ENCODE measurements at places on chromosomes 6 and 20. TPM values are rescaled to one million over a fixed set of nuclear protein-coding genes. Genes with fewer than 3 reads are reported as not detected.

The UTRN gene
- 162 TPM for polyA plus RNA-seq

The KCNK5 gene
- 9.6 TPM for polyA plus RNA-seq

The FGD2 gene
- polyA plus RNA-seq, result 2.5 TPM

The KHDRBS2 gene
- 3.0 TPM for polyA plus RNA-seq

The IRF4 gene
- 0.18 TPM for polyA plus RNA-seq

The MAP7 gene
- polyA plus RNA-seq, result 35.3 TPM

The SLC52A3 gene
- polyA plus RNA-seq, result 4.0 TPM

The SGK2 gene
- polyA plus RNA-seq, result 73.0 TPM

The MSH5 gene
- 62.2 TPM for polyA plus RNA-seq

The BMP2 gene
- polyA plus RNA-seq, result 19.4 TPM

The EYS gene
- 0.96 TPM for polyA plus RNA-seq

The LY6G6C gene
- 1.1 TPM for polyA plus RNA-seq

The IMPG1 gene
- polyA plus RNA-seq, result 5.2 TPM

The CTCFL gene
- 2.8 TPM for polyA plus RNA-seq

The ATXN1 gene
- polyA plus RNA-seq, result 23.6 TPM

The CFB gene
- polyA plus RNA-seq, result 10.7 TPM

The ARMC12 gene
- polyA plus RNA-seq, result 1.8 TPM

The ARG1 gene
- polyA plus RNA-seq, result 0.95 TPM

The EEF1A2 gene
- 0.67 TPM for polyA plus RNA-seq

The TOX2 gene
- polyA plus RNA-seq, result 3.7 TPM

The SRSF6 gene
- 429 TPM for polyA plus RNA-seq

The ARMH2 gene
- polyA plus RNA-seq, result not detected

The MCM8 gene
- polyA plus RNA-seq, result 25.7 TPM

The TRIM10 gene
- polyA plus RNA-seq, result 0.27 TPM

The SS18L1 gene
- polyA plus RNA-seq, result 26.1 TPM

The MYB gene
- polyA plus RNA-seq, result 5.7 TPM

The SPACA1 gene
- polyA plus RNA-seq, result not detected

The SLC12A5 gene
- polyA plus RNA-seq, result 1.8 TPM

The DEF6 gene
- 3.4 TPM for polyA plus RNA-seq

The CTAGE9 gene
- 0.55 TPM for polyA plus RNA-seq

The SLC26A8 gene
- polyA plus RNA-seq, result 0.47 TPM

The FNDC11 gene
- 0.81 TPM for polyA plus RNA-seq

The HTR1B gene
- polyA plus RNA-seq, result 0.38 TPM

The C20orf202 gene
- 0.43 TPM for polyA plus RNA-seq

The TRMT6 gene
- polyA plus RNA-seq, result 20.3 TPM

The PRND gene
- 3.0 TPM for polyA plus RNA-seq

The NOX3 gene
- polyA plus RNA-seq, result 1.6 TPM

The PEX6 gene
- polyA plus RNA-seq, result 18.2 TPM

The WFDC10B gene
- not detected for polyA plus RNA-seq

The SPATS1 gene
- not detected for polyA plus RNA-seq

The GRM4 gene
- polyA plus RNA-seq, result 0.53 TPM

The ZNF217 gene
- 39.0 TPM for polyA plus RNA-seq

The CAGE1 gene
- 0.38 TPM for polyA plus RNA-seq

The SMOC2 gene
- polyA plus RNA-seq, result 20.5 TPM
